ENCODE measurements at places on chromosomes 2 and 18. TPM values are rescaled to one million over a fixed set of nuclear protein-coding genes. Genes with fewer than 3 reads are reported as not detected.

DNA sequence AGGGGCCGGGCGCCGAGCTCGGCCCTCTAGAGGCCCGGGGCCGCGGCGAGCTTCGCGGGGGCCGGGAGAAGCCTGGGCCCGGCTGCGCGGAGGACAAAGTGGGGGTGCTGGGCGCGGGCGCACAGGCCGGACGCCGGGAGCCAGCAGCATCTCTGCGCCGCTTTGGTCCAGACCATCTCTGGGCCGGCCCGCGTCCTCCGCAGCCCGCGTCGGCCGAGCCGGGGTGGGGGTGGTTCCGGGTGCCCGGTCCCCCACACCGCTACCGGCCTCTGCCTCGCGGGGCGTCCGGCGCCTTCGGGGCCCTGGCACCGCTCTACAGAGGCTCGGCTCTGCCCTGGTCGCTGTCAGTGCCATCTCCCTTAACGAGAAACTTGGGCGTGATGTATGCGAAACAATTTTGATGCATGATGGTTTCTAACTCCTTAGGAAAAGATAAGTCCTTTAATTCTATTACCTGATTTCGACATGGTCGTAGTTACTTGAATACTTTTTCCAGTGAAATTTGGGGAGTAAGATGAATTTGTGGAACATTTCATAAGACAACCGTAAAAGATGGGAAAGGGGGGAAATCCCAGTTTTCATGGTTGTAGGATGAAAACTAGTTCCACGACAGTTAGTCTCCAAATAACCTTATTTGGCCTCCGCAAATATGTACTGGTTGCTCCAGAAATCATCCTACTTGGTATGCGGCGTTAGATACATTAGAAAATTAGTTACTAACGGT lies 562 bp downstream of the TWSG1 start:
- H3K27me3 ChIP-seq, result no peaks in the 10 kb centered on the region
- H3K4me1 ChIP-seq, result peaks cover 7% of the 10 kb centered on the region
- peak overlapping the region; percentile 79 for H3K27ac ChIP-seq
- no peaks in the 10 kb centered on the region for H3K36me3 ChIP-seq
- no peak for DNase-seq

SMYD1 gene
- 0.67 TPM for total RNA-seq

GRCh38 chr2:33077311-33077710 lies 130.6 kb downstream of the LTBP1 start:
- no peak overlapping the region for H3K4me3 ChIP-seq
- no peaks in the 10 kb centered on the region for H3K4me1 ChIP-seq
- H3K27me3 ChIP-seq, result no peaks in the 10 kb centered on the region
- no peaks in the 10 kb centered on the region for H3K36me3 ChIP-seq
- no peak for DNase-seq

DNA sequence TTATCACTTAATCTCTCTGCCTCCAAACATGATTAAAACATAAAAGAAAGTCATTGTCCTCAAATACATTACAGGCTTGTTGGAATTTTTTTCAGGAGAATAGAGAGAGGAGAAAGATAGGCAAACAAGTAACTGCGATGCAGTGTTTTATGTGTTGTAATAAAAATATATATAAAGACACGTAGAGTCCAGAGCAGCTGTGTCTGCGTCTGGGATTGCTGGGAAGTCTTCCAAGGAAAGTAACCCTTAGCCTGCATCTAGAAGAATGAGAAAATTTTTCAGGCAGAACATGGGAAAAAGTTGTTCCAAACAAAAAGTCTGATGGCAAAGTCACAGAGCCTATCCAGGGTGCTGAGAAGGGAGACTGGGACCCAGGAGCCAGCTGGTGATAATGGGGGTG lies 91.8 kb upstream of the ST6GAL2 start:
- no peaks in the 10 kb centered on the region for H3K36me3 ChIP-seq
- no peak overlapping the region for H3K27ac ChIP-seq
- no peaks in the 10 kb centered on the region for H3K27me3 ChIP-seq
- H3K4me1 ChIP-seq, result no peaks in the 10 kb centered on the region

- H3K4me3 ChIP-seq, result no peak overlapping the region
- no peak overlapping the region for H3K27ac ChIP-seq
- no peaks in the 10 kb centered on the region for H3K27me3 ChIP-seq
- no peaks in the 10 kb centered on the region for H3K36me3 ChIP-seq
- DNase-seq, result no peak
Measured at GRCh38 chr2:44686561-44686960, 254.9 kb upstream of the SIX3 start.

DNA sequence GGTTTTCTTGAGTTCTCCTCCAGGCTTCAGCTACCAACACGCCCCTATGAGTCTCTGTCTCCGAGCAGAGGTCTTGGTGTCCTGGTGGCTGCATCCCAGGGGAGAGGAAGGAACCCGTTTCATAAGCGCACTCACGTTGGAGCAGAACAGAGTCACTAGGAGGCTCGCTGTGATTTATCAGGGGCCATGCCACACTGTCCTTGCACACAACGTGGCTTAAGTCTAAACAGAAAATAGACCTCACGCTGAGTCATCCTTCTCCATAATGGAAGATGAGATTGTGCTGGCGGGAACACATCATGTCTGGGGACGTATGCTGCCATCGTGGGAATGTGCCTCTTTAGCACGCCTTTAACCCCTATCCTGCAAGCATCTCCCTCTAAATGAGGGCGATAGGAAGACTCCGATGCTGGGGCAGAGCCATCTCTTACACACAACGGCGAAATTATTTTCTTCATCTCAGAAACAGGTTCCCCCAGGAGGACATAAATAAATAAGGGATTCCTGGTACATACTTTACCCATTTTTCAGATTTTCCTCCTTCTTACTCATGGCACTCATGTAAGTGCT lies 211.4 kb downstream of the KLHL29 start:
- no peak for DNase-seq
- no peak overlapping the region for H3K4me3 ChIP-seq
- H3K27ac ChIP-seq, result peak overlapping the region; percentile 73
- H3K36me3 ChIP-seq, result no peaks in the 10 kb centered on the region
- no peaks in the 10 kb centered on the region for H3K4me1 ChIP-seq

NTSR2 gene
- not detected for total RNA-seq

DNA sequence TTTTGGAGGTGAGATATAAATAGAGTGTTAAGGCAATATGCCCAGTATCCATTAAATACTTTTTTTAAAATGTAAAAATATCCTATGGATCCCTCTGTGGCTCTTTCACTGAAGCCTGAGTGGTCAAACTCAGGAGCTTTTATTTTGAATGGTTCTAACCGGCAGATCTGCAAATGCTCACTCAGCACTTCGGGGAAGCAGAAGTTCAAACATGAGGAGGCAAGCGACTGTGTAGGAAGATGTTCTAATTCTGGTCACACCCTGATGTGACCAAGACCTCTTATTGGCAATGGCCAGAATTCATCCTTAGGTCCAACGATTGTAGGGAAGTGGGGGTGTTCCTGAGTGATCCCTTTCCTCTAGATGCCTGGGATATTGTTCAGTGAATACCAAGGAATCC lies 168.8 kb downstream of the CDCA7 start:
- no peak for DNase-seq
- H3K4me3 ChIP-seq, result no peak overlapping the region
- no peaks in the 10 kb centered on the region for H3K4me1 ChIP-seq
- H3K27me3 ChIP-seq, result no peaks in the 10 kb centered on the region
- no peak overlapping the region for H3K27ac ChIP-seq
- H3K36me3 ChIP-seq, result no peaks in the 10 kb centered on the region

DNA sequence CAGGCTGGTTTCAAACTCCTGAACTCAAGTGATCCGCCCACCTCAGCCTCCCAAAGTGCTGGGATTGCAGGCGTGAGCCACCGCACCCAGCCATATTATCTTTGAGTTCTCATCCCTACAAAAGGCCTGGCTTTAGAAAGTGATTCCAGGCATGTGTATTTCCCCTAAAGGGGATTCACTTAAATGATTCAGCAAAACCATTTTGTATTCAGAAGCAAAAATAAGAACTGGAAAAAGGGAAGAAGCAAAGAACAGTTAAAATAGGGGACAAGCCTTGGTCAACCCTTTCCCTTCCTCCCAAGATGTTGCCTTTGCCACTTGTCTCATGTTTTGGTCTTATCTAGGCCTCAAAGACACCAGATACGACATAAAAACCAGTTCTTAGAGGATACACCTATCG lies 10.5 kb downstream of the TM4SF20 start:
- DNase-seq, result no peak
- no peaks in the 10 kb centered on the region for H3K27me3 ChIP-seq
- no peaks in the 10 kb centered on the region for H3K4me1 ChIP-seq
- H3K27ac ChIP-seq, result no peak overlapping the region

GKN2 gene
- total RNA-seq, result not detected

- H3K27ac ChIP-seq, result no peak overlapping the region
- H3K4me1 ChIP-seq, result no peaks in the 10 kb centered on the region
- H3K27me3 ChIP-seq, result no peaks in the 10 kb centered on the region
- H3K4me3 ChIP-seq, result no peak overlapping the region
- H3K36me3 ChIP-seq, result no peaks in the 10 kb centered on the region
Measured at GRCh38 chr2:172623249-172623965, 67.5 kb downstream of the PDK1 start.

MARCHF4 gene
- total RNA-seq, result not detected

GRCh38 chr2:10794876-10795275 lies 17.7 kb downstream of the PDIA6 start:
- H3K36me3 ChIP-seq, result no peaks in the 10 kb centered on the region
- DNase-seq, result no peak
- H3K27me3 ChIP-seq, result no peaks in the 10 kb centered on the region

EVX2 gene
- total RNA-seq, result not detected

GRCh38 chr2:110847651-110848050 lies 115.3 kb downstream of the ACOXL start:
- no peaks in the 10 kb centered on the region for H3K36me3 ChIP-seq
- H3K4me3 ChIP-seq, result no peak overlapping the region
- no peaks in the 10 kb centered on the region for H3K27me3 ChIP-seq

- H3K36me3 ChIP-seq, result no peaks in the 10 kb centered on the region
- no peaks in the 10 kb centered on the region for H3K4me1 ChIP-seq
- no peak for DNase-seq
- H3K27ac ChIP-seq, result no peak overlapping the region
- H3K4me3 ChIP-seq, result no peak overlapping the region
Measured at GRCh38 chr2:189162566-189162965, 17.0 kb downstream of the COL5A2 start.

DNA sequence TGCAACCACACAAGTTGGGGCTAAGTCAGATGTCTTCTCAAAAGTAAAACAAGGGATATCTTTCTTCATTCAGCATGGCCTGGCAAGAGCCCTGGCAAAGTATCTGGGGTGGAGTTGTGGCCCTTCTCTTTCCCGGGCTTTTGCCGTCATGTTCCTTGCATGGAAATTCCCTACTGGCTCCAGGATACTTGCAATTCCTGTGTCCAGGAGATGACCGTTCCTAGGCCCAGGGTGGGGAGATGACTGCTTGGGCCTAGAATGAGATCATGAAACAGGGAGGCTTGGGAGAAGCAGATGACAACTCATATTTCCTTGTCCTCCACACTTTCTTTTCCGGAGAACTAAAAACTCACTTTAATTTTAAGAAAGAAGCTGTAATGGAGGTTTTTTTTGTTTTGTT lies 60.9 kb downstream of the TGIF1 start:
- no peak overlapping the region for H3K27ac ChIP-seq
- no peaks in the 10 kb centered on the region for H3K4me1 ChIP-seq
- no peak overlapping the region for H3K4me3 ChIP-seq
- no peak for DNase-seq
- H3K27me3 ChIP-seq, result no peaks in the 10 kb centered on the region
- no peaks in the 10 kb centered on the region for H3K36me3 ChIP-seq

ANKRD36 gene
- total RNA-seq, result 25.4 TPM

DNA sequence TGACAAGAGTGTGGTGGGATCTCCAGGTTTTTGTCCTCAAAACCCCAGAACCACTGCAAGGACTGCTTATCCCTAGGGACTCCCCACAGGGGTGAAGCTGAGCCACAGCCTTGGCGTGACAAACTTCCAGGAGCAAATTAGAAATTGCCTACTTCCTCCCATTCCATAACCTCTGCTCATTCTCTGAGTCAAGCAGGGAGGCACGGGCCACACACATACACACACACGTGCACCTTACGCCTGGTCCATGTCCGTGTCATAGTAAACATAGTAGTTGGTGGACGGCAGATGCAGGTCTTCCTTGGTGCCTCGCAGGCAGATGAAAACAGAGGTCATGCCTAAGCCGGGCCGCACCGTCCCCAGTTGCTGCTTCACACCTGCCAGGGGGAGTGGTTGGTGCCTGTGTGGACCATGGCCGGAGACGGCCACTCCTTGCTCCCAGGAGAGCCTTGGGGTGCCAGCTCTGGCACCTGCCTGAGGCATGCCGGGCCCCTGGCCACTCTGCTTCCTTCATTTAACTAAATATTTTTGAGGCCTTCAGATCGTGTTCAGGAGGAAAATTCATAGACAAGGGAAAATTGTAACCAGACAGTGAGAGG lies 9.9 kb downstream of the RETSAT start:
- H3K27ac ChIP-seq, result no peak overlapping the region
- H3K27me3 ChIP-seq, result no peaks in the 10 kb centered on the region
- no peaks in the 10 kb centered on the region for H3K4me1 ChIP-seq
- no peaks in the 10 kb centered on the region for H3K36me3 ChIP-seq
- no peak overlapping the region for H3K4me3 ChIP-seq
- DNase-seq, result peak; percentile 65

- no peaks in the 10 kb centered on the region for H3K36me3 ChIP-seq
- no peak for DNase-seq
- H3K27me3 ChIP-seq, result no peaks in the 10 kb centered on the region
- H3K27ac ChIP-seq, result no peak overlapping the region
- no peak overlapping the region for H3K4me3 ChIP-seq
- H3K4me1 ChIP-seq, result no peaks in the 10 kb centered on the region
Measured at GRCh38 chr2:217227794-217228193, 367.9 kb upstream of the TNP1 start.

- H3K4me3 ChIP-seq, result peak overlapping the region; percentile 91
- peaks cover 3% of the 10 kb centered on the region for H3K4me1 ChIP-seq
- DNase-seq, result no peak
- peak overlapping the region; percentile 97 for H3K27ac ChIP-seq
- no peaks in the 10 kb centered on the region for H3K36me3 ChIP-seq
Measured at GRCh38 chr2:190881084-190881597, 520 bp downstream of the GLS start.

DNA sequence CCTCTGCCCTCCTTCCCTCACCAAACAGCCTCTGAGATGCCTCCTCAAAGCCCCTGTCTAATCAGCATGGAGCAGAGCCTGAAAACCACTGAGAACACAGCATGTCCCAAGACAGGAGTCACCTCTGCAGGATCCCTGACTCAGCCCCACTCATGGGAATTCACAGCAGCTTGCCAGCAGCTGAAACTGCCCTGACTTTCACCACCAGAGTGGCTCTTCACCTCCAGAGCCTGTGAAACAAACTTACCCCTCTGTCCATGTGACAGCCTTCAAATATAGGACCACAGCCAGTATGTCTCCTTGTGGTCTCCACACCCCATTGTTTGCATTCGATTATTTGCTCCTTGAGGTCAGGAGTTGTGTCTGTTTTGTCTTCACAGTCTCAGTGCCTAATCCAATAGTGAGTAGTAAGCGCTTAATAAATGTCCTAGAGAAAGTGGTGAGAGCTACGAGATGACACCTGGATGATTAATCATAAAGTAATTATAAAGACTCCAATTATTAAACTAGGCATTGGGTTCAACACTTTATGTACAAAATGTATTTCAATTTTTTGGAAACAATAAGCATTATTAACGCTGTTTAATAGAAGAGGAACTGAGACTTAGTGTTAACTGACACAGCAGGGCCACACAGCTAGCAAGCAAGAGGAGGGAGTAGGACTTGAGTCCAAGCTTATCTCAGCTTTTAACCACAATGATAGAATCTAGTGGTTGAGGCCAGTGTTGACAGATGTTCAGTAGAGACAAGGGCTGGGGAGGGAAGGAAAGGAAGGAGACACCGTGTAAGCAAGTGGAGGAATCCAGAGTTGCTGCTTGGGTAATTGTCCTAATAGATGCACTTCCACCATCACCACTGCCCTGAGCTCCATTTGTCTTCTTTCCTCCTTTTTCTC lies 358.7 kb upstream of the TNP1 start:
- DNase-seq, result no peak
- no peak overlapping the region for H3K4me3 ChIP-seq
- H3K27ac ChIP-seq, result no peak overlapping the region

Measured in Peyer's patch (tissue), 4 donors.